ENCODE measurements at places on chromosomes 12 and 14.
A peak's percentile ranks its signal among the peaks of the same experiment; 100 is the strongest.

DNA sequence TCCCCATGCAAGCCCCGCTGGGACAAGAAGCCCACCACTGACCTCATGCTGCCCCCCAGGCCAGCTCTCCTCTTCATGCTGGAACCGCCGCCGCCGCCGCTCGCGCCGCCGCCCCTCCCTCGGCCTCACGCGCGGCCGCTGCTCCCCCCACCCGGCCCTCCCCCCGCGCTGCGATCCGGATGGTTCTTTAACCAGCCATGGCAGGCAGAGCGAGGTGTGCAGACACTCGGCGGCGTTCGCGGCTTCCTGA is at the start of gene DCAF5:
Gene DCAF5, minus strand, starts transcription at position 218 of the 250 bp plus-strand sequence. Its CDS starts 141 bp downstream, at position 77.
- no peak for DNase-seq

- no peak for DNase-seq
These were observed 31.9 kb upstream of the FOS start for GRCh38 chr14:75246546-75247285.

DNA sequence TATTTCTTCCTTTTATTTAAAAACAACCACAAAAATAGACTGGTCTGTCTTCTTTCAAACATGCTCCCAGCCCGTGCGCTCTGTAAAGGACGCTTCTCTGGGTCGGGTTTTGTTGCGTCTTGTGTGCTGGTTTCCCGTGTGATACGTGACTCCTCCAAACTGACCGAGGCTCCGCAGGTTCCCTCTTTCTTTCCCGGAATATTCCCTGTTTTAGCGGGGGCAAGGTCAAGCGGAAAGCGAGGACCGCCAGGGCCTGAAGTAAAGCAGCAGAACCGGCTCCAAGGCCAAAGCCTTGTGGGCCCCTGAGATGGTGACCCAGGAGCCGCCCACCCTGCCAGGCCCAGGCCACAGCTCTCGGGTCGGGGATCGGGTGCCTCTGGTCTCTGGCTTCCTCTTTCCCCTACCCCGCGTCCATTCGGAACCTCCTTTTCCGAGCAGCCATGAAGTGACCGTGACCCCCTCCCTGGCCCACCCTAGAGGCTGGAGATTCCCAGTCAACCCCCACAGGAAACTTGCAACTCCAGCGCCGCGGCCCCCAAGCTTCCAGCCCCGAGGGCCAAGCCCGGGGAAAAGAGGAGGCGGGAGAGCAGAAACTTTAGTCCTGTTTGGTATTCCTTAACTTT is 885 bp upstream of the HOXC10 start:
- DNase-seq: no peak

DNA sequence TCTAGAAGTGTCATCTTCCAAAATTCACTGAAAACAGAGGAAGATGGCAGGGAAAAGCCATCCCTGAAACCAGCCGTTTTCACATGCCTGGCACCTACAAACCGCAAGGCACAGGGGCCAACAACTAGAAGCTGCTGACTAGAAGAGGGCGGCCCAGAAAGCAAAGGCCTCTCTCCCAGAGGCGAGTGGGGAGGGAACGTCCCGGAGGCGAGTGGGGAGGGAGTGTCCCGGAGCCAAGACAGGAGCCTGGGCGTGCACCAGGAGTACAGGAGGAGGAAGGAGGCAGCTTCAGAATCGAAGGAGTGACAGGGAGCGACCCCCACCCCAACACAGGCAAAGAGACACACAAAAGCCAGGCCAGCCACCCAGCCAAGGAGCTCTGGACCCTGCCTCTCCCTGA is 21.0 kb downstream of the ANKLE2 start:
- DNase-seq: no peak

- no peak for DNase-seq
These were observed 74.8 kb upstream of the FRMD6 start for GRCh38 chr14:51576879-51577278.

DNA sequence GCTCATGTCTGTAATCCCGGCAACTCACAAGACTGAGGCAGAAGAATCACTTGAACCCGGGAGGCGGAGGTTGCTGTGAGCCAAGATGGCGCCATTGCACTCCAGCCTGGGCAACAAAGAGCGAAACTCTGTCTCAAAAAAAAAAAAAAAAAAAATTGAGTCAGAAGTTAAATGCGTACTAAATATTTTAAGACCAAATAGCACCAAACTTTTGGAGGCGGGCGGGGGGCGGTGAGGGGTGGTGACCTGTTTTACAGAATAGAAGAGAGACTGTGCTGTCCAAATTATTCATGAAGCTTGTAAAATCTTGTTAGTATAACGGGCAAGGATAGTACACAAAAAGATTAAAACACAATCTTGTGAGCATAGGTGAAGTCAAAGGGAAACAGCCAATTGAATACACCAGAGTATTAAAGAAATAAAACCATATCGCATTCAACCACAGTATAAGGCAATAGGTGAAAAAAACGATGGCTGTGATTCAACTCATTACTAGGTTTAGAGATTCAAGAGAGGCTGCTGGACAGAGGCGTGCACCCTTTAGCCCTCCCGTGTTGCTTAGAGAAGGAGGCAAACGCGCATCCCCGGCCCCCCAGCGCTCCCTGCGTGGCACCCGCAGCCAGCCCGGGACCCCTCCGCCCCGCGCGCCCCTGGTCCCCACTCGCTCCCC is 571 bp downstream of the ZNF891 start:
- no peak for DNase-seq

- no peak for DNase-seq
These were observed 202.4 kb upstream of the AMIGO2 start for GRCh38 chr12:47282206-47282605.

- no peak for DNase-seq
These were observed 8.1 kb downstream of the DNAI7 start for GRCh38 chr12:25186788-25187402.

DNA sequence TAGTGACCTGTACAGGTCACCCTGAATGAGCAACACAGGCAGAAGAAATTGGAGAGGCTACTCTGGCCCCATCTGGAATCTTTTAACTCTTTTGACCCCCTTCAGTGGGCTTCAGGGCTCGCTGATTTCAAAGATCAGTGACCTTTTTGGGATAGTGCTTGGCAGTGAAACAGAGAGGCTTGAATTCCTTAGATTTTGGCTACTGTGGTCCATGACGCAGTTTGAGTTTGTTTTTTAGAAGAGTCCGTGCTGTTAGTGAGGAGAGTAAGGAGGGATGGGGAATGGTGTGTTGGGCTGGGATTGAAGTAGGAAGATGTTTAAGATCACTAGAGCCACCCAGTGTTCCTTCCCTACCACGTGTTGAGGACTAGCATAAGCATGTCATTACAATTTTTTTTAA is 16.5 kb downstream of the TMEM30B start:
- no peak for DNase-seq

- no peak for DNase-seq
These were observed 240.4 kb upstream of the DCN start for GRCh38 chr12:91422811-91423692.

GRCh38 chr12:50642035-50642451 is 121.9 kb upstream of the ATF1 start:
- DNase-seq: no peak

- no peak for DNase-seq
These were observed 4.8 kb upstream of the AMN start for GRCh38 chr14:102917469-102918211.

DNA sequence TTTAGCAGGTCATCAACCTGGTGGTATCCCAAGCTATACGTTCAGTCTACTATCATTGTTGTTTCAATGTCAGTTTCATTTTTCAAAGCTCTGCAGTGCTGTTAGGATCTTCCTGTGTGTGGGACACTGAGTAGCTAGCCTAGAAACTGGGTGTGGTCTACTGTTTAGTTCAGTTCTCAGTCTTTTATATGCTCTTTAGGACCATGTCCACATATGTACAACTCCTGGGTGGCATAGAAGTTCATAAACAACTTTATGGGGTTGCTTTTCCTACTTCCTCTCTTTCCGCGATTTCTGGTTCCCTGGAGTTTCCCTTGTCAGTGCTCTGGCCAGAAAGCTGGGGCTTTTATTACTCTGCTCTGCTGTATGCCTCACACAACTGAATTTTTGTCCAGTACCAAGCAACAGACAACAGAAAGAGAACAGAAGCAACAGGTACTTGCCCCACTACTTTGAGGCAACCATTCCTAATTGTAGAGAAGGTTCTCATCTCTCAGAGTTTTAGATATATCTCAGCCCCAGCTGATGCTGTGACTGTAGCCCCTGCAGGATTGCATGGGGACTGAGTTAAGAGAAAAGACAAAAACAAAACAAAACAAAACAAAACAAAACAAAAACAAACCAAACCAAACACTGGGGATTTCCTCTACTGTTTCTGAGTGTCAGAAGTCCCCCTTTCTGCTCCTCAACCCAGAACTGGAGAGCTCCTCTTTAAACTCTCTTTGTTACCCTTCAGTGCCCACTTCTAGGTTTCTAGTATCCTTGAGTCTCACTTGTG is 30.3 kb downstream of the MIS18BP1 start:
- DNase-seq: no peak

DNA sequence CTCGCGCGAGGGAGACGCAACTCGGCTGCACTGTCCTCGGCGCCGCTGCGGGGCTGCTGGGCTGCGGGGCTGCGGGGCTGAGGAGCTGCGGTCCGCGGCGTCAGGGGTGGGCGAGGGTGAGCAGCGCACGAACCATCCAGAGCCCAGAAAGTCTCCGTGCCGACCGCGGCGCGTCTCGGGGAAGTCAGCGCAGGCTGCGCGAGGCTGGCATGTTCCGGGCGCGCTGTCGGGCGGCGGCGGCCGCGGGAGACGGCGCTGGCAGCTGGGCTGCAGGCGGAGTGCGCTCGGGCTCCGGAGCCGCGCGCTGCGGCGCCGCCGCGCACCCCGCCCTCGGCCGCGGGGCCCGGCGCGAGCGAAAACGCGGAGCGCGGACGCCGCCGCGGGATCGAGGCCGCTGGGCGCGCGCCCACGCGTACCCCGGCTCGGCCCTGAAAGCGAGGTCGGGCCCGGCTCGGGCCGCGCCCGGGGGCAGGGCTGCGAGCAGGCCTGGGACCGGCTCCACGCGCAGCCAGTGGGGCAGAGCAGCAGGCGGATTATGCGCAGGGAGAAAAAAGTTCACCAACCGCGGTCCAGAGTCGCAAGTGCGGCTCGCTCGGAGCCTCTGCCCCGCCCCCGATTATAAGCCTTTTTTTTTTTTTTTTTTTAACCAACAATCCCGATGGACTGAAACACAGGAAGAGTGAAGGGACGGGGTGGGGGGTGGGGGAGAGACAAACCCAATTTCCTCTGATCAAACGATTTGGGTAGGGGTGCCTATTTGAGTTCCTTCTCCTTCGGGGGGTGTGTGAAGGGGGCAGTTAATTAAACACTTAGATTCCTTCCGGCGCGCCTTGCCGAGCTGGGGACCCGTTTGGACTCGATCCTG is at the start of gene PRICKLE1:
Gene PRICKLE1, minus strand, starts transcription at position 282 of the 865 bp plus-strand sequence. CDS start 117,230 bp downstream, outside the sequence.
- no peak for DNase-seq

DNA sequence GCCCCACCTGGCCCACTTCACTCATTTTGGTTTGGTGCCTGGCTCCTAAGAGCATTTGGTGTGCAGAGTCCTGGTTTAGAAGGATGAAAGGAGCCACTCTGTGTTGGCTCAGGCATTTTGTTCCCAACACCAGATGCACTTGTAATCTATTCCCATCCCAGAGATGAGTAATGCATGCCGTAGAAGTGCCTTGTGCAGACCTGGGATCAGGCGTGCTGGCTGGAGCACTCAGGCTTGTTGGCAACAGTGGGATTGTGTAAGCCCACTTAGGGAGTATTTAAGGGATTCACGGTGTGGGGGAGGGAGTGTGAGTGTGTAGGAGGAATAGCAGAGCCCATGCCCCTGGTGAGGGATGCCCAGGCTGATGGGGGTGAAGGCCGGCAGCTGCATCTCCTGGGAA is 501.5 kb upstream of the TBX3 start:
- no peak for DNase-seq

GRCh38 chr12:28961948-28962384 is 187.1 kb upstream of the FAR2 start:
- no peak for DNase-seq

DNA sequence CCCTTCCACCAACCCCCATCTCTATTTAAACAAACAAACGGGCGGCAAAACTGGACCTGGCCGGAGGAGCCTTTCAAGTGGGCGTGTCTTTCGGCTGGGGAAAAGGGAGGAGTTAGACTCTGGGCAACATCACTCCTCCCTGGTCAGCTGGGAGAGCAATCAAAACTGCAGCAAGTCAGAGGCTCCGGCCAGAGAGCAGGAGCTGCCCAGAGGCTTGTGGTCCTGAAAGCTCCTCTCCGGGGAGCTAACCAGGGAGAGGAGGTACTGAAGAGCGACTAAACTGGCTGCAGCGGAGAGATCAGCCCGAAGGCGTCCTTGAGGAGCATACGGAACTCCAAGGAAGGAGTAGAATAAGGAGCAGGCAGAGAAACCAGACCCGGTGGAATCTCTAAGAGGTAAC is at the start of gene NEUROD4:
Gene NEUROD4, plus strand, starts transcription at position 191 of the 400 bp plus-strand sequence. CDS start 6,466 bp downstream, outside the sequence.
- no peak for DNase-seq

- no peak for DNase-seq
These were observed 463.9 kb upstream of the TBX3 start for GRCh38 chr12:115147916-115148315.

- DNase-seq: no peak
These were observed 44.7 kb upstream of the BCL7A start for GRCh38 chr12:121976950-121977349.

DNA sequence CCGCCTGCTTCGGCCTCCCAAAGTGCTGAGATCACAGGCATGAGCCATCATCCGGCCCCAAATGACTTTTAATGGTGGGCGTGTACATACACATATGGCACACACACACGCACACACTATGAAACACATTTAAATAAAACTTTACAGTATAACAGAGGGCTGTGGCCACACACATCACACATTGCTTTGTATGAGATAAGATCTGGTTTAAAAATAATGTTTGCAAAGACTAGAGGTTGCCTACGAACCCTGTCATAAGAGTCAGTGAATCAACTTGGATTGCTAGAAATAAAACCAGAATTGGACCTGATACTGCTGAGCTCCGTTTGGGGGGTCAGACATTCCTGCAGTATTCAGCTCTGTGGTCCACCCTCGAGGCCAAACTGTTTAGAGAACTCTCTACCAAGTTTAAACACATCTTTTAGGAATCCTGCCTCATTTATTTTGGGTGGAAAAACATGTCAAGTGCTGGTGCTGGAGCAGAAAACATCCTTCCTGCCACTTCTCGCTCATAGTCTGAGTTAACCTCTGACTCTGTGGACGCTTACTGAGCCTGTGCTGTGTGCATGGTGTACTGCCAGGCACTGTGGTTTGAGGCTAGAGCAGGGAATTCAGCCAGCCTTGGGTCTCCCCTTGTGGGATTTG is 47.8 kb upstream of the EML1 start:
- no peak for DNase-seq

DNA sequence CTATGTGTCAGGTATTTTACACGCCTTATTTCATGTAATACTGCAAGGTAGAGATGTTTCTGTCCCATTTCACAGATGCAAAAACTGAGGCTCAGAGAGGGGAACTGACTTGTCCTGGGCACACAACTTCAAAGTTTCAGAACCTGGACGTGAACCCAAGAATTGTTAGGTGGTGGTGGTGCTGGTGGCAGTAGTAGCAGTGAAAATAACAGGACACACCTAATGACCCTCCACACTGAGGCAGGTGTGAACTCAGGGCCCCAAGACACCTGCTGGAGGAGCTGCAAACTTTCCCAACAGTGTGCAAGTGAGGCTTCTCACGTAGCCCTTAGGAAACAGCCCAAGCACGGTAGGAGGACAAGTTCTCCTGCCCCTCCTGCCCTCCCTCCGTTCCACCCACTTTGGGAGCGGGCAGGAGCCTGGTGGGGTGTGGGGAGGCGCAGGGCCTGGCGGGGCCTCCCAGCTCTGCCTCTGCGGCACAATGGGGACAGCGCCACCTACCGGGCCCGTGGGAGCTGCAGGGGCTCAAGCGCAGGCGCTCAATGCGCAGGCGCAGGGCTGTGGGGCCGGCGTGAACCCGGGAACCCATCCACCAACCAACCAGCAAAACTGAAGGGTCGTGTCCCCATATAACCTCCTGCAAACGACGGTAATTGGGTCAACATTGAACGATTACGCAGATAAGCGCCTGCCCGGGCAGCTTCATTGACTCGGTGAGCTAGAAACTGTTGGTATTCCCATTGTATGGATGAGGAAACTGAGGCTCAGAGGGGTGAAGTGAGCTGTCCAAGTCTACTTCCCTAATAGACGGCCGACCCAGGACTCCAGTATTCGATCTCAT is 12.0 kb upstream of the TRPV4 start:
- DNase-seq: peak; percentile 72
